Cortex of kidney (tissue), 1 donor: ENCODE measurements at places on chromosomes 7 and 10.

DNA sequence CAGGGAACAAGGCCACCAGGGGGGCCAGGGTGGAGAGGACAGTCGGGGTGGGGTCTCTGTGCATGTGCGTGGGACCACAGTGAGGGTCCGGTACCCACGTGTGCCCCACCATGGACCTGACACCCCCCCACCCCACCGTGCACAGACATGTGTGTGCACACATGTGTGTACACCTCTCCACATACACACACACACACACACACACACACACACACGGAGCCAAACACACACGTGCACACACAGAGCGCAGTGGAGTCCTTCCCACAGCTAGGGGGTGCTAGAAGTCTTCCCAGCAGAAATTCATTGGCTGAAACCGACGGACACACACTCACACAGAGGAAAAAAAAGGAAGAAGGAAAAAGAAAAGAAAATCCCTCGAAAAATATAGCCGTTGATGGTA lies 42.8 kb upstream of the GNA12 start:
- DNase-seq, result no peak

- DNase-seq, result no peak
Measured at GRCh38 chr7:131110297-131111080, 217.2 kb upstream of the MKLN1 start.

DNA sequence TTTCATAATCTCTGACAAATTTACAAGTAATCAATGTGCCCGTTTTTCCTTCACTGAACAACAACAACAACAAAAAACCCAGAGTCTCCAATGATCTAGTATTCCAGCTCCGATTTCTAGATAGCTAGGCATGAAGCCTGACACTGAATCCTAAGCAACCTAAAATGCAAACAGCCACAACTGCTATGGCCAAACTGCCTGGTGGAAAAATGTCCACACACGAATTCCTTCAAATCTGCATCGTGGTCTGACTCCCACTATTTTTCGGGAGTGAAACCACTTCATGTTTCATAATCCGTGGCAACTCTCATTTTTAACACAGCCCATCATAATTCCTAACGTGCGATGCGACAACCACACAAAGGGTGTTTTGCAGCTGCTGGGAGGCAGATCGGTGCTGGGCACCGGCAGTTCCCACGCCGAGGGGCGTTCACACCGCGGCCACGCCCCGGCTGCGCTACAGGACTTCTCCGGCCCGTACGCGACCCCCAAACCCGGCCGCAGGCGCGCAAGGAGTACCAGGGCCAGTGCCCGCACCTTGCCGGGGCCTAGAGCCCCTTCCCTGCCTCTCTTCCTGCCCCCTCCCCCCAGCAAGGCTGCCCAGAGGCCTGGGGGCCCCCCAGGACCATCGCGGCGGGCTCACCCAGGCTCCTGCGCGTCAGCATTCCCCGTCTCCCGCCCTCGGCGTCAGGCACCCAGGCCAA lies 814 bp downstream of the RUFY2 start:
- no peak for DNase-seq

GRCh38 chr7:10860516-10860915 lies 113.2 kb upstream of the PHF14 start:
- DNase-seq, result no peak

- DNase-seq, result no peak
Measured at GRCh38 chr10:23818484-23818883, 379.6 kb downstream of the OTUD1 start.

GRCh38 chr10:111109501-111110242 lies 32.8 kb downstream of the ADRA2A start:
- DNase-seq, result no peak

GRCh38 chr7:1225441-1226185 lies 7.1 kb upstream of the UNCX start:
- no peak for DNase-seq
